ENCODE measurements at places on chromosomes 7 and 10.

- no peak for DNase-seq
These were observed 133.5 kb downstream of the GALNT11 start for GRCh38 chr7:152158801-152159587.

- DNase-seq: no peak
These were observed 324.9 kb downstream of the PARD3 start for GRCh38 chr10:34489973-34490745.

DNA sequence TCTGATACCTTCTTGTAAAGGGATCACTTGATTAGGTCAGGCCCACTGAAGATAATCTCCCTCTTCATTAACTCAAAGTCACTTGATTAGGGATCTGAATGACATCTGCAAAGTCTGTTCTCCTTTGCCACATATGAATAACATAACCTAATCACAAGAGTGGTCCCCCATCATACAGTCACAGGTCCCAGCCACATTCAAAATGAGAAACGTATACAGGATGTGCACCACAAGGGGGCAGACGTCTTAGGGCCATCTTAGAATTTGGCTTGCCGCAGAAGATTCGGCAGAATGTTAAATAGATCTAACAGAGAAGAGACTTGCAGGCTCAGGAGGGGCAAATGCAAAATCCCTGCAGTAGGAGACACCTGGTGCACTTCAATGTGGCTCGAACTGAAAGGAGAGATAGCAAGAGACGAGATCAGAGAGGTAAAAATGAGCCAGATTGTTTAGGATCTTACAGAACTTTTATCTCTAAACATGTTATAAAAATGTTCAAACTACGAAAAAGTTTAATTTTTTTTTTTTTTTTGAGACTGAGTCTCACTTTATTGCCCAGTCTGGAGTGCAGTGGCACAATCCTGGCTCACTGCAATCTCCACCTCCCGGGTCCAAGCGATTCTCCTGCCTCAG is 10.4 kb upstream of the SMC3 start:
- peak; percentile 60 for DNase-seq

GRCh38 chr10:92027141-92027540 is 103.6 kb downstream of the BTAF1 start:
- DNase-seq: no peak

DNA sequence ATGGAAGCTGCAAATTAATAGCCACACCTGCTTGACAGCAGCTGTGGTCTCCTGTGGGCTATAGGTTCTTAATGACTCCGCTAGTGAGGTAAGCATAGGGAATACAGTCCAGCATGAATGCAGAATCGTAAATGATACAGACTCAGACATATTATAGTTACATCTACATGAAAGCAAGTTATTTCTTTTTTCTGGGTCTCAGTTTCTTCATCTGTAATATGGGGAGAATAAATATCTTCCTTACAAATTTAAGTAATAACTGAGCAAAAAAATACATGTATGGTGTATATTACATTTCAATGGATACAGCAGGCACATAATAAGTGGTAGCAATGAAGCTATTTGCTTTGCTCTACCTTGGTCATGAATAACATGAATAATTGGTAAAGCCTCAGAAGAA is 245.9 kb upstream of the RHOBTB1 start:
- DNase-seq: no peak

DNA sequence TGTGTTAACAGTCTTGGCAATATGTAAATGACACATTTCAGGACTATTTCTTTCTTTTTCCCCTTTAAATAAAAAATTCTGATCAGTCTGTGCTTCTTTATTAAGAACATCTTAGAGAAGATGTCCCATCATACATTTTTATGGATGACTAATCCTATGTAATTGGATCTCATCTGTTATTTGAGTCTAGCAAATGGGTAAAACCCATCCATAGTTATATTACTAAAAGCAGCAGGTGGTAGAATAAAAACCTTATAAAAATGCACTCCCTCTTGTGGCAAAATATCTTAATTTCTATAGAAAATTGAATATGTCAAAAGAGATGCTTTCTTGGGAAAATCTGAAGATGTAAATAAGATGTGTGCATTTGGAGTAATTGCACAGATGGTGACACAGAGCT is 35.3 kb downstream of the TRRAP start:
- no peak for DNase-seq

DNA sequence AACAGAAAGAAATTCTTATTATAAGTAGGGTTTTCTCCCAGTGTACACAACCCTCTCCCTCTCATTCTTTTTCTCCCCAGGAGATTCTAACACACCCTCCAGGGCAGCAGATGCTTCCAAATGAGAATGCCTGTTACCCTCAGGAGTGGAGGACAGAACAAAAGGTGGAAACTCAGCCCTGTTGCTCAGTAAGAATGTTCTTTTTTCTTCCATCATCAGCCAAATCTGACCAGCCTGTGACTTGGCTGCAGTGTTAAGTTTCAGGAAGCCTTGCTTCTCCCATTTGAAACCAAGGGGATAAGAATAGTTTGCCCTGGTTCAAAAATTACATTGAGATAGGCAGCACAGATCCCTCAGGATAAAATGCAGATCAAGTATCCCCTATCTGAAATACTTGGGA is 77.5 kb upstream of the EEPD1 start:
- DNase-seq: no peak

- no peak for DNase-seq
These were observed 2.2 kb upstream of the CCDC3 start for GRCh38 chr10:13003759-13004158.

GRCh38 chr10:17024461-17024860 is 105.2 kb downstream of the CUBN start:
- DNase-seq: no peak

GRCh38 chr7:117034851-117035464 is 81.7 kb downstream of the ST7 start:
- no peak for DNase-seq

- DNase-seq: peak; percentile 19
These were observed 95.5 kb downstream of the ZMYND11 start for GRCh38 chr10:230758-231157.

DNA sequence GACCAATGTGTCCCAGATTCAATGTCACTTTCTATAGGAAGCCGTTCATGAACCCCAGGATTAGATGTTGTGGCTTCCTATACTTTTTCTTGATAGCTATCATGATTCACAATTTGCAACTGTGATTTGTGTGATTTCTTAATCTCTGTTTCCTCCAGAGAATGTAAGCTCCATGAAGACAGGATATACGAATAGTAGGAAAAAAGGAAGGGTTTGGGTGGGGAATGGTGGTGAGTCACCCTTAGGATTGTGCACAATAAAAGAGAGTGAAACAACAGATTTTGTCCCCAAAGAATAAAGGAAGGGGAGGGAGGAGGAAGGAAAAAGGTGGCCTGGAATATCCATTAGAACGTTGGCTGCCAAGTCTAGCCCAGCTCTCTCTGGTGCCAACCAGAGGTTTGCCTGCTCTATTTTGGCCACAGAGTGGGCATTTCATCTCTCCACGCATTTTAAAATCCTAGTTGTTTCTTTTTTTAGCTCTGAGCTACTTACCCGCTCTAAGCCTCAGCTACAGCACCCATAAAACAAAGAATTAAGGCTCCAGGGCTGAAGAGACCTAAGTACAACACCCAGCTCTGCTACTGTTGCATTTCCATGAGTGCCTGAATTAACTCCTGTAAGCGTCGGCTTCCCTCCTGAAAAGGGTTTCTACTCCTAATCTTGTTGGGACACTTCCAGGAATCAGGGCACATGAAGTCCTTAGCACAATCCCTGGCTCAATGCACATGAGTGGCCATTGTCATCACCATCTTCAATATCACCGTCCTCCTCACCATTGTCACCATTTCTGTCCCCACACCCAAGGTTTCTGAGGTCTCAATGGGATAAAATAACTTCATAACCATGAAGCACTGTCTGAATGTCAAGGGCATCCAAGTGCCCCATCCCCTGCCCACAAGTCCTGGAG is 3.5 kb downstream of the HK1 start:
- DNase-seq: no peak

- DNase-seq: no peak
These were observed 136.5 kb downstream of the ADARB2 start for GRCh38 chr10:1600861-1601260.

DNA sequence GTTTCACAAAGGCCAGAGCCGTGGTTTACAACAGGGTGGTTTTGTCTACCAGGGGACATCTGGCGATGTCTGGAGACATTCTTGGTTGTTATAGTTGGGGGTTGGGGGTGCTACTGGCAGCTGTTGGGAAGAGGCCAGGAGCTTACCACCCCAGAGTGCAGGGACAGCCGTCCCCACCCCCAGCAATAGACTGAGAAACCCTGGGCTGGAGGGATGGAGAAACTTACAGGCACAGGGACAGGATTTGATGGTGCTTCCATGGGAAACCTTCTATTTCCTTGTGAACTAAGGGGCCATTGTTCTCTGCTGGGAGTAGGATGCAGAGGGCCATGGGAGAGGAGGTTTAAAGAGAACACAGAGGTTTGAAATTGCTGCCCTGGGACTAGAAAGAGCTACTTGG is 10.9 kb downstream of the ADCK2 start:
- no peak for DNase-seq

GRCh38 chr7:140883378-140883777 is 41.4 kb downstream of the BRAF start:
- no peak for DNase-seq

DNA sequence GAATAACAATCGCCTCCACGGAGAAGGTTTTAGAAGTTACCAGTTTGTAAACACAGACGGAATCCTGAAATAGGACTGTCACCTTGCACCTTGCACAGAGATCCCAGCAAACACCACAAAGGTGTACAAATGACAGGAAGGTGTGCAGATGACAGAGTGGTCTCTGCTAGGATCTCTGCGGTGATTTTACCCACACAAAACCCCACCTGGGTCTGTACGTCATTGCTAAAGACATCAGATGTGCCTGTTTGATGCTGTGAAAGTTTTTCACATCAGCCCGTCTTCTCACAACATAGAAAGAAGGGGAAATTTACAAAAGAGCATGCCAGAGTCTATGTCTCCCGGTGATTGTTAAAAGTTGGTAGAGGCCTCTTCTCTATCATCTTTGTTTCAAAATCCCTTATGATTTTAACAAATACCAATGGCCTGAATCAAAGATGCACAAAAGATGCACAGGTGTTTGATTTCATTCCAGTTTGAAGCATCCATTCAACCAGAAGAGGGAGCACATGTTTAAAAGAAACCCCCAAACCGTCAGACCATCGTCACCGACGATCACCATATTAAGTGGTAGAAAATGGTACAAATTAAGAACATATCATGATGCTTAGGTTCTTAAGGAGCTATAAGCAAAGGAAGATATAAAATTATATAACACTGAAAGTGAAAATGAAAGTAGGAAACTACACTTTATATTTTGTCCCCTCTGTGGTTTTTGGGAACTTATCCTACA is 576.5 kb downstream of the PTPRN2 start:
- peak; percentile 5 for DNase-seq

GRCh38 chr10:89887830-89888229 is 186.4 kb downstream of the KIF20B start:
- no peak for DNase-seq

GRCh38 chr7:20484356-20484755 is 131.1 kb upstream of the ABCB5 start:
- DNase-seq: no peak

- no peak for DNase-seq
These were observed 95.2 kb upstream of the ZNF716 start for GRCh38 chr7:57354679-57355338.

- peak; percentile 21 for DNase-seq
These were observed 10.5 kb downstream of the SKAP2 start for GRCh38 chr7:26853788-26854393.

- DNase-seq: no peak
These were observed 103.9 kb upstream of the TNS3 start for GRCh38 chr7:47685712-47686376.

GRCh38 chr7:41147606-41148485 is 555.0 kb downstream of the INHBA start:
- DNase-seq: no peak

GRCh38 chr10:73786512-73786885 is 1.1 kb downstream of the ZSWIM8 start:
- DNase-seq: no peak

DNA sequence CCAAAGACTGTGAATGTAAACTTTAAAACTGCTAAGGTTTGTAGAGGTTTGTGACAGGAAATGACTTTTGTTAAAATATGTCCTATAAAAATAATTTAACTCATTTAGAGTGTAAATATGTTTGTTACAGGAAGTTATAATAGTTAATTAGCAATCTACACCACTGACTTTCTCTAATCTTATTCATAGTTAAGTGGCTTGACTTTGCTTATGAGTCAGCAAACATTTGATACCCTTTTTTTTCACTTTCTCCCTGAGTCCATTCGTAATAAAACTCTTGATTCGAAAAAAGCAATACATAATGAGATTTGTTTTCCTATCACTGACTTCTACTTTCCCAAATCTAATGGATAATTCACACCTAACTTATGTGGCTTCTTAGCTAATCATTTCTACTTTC is 317.7 kb upstream of the SEMA3C start:
- DNase-seq: no peak

DNA sequence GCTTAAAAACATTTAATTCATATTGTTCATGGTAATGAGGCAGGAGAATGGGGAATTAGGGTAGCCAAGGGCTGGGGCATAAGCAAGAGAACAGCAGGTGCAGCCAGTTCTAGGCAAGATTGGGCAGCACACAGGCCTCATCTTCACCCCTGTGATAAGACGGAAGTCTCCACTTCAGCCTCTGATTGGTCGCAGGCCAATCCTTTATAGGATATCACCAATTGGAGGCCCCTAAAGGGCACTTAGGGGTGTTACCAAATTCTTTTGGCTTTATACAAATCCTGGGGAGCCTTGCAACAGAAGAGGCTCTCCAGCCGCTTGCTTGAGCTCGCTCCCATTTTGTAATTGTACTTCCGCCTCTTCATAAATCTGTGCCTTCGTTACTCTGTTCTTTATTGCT is 231.1 kb downstream of the REEP3 start:
- DNase-seq: no peak

DNA sequence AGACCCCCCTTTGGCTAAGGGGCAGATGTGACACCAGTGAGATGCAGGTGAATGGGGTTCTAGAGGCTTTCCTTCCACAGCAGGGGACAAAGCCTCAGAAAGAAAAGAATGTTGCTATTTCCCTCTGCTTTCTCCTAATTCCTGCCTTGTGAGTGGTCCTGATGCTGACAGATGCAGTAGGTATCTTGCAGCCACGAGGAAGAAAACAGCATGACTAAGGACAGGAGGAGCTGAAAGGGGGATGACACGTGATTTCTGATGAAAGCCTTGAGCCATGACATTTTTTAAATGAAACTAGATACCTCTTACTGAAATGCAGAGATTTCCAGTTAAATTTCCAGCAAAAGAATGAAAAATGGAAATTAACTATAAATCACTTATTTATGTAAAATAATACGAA is 92.4 kb downstream of the C1GALT1 start:
- no peak for DNase-seq

DNA sequence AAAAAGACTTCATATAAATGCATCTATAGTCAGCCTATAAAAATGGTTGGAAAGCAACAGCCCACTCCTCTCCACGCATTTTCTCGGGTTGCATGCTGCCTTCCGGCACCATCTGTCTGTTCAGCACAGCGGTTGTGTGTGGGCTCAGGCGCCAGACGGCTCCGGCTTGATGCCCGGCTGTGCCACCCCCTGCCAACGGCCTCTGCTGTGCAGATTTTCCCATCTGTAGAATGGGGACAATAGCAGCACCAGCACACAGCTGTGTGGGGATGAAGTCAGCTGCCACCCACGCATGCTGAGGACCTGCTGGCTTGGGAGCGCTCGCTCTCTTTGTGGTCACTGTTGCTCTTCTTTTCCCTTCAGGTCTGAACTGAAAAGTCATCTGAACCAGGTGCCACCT is 19.5 kb downstream of the PRKAG2 start:
- DNase-seq: no peak

- no peak for DNase-seq
These were observed 102.9 kb downstream of the FAM204A start for GRCh38 chr10:118239236-118239630.

GRCh38 chr10:125700355-125700911 is 17.5 kb upstream of the TEX36 start:
- no peak for DNase-seq

Measured in Jurkat, Clone E6-1 (cell line).